Activated CD4-positive, alpha-beta T cell treated with anti-CD3 and anti-CD28 coated beads for 1 hour (primary cell): ENCODE measurements at places on chromosomes 13 and 19.

DNA sequence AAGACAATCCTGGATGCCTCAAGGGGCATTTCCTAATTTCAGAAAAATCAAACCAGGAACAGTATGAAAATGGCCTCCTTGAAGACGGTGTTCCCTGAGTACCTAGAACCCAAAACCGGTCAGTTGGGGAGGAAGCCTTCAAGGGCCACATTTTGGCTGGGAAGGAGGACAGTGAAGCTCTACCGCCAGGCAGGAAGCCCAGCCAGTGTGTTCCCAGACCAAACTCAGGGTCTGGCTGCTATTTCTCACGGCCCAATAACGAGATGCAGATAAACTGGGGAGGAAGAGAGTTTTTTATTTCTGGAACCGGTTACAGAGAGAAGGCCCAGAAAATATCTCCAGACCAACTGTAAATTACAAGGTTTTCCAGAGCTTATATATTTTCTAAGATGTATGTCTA is 24.3 kb upstream of the CEACAM21 start:
- no peak for DNase-seq

DNA sequence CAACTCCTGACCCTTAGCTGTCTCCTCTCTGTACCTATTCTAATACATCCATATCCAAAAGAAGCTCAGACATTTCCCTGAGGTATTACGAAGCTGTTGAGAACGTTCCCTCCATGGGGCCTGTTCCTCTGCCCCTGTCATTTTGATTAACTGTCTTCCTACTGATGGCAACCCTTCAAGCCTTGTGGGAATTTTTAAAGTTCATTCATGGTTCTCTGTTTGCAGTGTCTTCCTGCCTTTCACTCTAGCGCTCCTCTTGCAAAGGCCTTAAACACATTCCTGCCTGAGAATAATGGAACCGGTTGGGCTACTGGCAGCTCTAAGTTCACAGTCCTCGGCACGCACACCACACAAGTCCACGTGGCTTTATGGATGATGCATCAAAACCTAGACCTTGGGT is 66.1 kb downstream of the LHFPL6 start:
- DNase-seq, result no peak

DNA sequence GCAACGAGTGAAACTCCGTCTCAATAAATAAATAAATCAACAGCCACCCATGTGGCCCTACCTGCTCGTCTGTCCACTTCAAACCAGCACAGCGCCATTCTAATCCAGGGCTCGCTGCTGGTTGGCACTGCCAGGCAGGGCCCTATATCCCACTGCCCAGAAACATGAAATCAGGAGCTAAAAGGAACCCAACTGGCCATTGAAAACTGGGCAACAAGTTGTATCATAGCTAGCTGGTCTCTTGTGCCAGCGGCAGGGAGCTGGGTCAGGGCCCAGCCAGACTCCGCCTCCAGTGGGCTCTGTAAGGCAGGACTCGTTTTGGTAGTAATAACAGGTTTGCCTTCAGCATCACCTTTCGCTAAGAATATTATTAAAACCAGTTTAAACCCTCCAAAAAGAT is 39.3 kb downstream of the GGACT start:
- DNase-seq, result no peak

- DNase-seq, result peak; percentile 58
Observed at GRCh38 chr19:43594710-43595604, 977 bp downstream of the IRGQ start.

DNA sequence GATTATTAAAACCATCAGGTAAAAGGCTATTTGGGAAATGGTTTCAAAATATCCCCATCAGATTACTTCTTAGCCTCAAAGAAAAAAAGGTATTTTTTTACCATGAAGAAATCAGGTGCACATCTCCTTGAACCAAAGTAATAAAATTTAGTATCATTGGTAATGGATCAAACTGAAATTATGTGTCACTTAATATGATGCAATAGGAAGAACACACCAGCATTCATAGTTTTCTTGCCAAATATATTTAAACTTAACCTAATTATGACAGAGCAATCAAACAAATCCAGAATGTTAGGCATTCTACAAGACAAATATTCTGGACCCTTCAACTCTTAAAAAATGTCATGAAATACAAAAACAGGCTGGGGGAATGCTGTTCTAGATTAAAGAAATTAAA is 4.1 kb upstream of the ZNF420 start:
- no peak for DNase-seq

- no peak for DNase-seq
Observed at GRCh38 chr19:2771786-2772674, 11.0 kb downstream of the SGTA start.
